ENCODE measurements at places on chromosomes 7 and 10. TPM values are rescaled to one million over a fixed set of nuclear protein-coding genes. Genes with fewer than 3 reads are reported as not detected.
A peak's percentile ranks its signal among the peaks of the same experiment; 100 is the strongest.

SPDYE1 gene
- total RNA-seq, result not detected

- H3K4me3 ChIP-seq, result no peak overlapping the region
- H3K27me3 ChIP-seq, result no peaks in the 10 kb centered on the region
- DNase-seq, result no peak
These were observed 71.8 kb downstream of the SEMA3A start for GRCh38 chr7:84122582-84123360.

GRCh38 chr10:43392748-43393147 is 16.2 kb downstream of the HNRNPF start:
- peaks cover 64% of the 10 kb centered on the region for H3K4me1 ChIP-seq
- no peak overlapping the region for H3K4me3 ChIP-seq

KLHDC10 gene
- total RNA-seq, result 14.3 TPM

DPYSL4 gene
- total RNA-seq, result 23.2 TPM

- no peak for DNase-seq
- peaks cover 2% of the 10 kb centered on the region for H3K36me3 ChIP-seq
- H3K4me1 ChIP-seq, result peaks cover 54% of the 10 kb centered on the region
- no peaks in the 10 kb centered on the region for H3K27me3 ChIP-seq
- H3K27ac ChIP-seq, result peak overlapping the region; percentile 81
- H3K4me3 ChIP-seq, result peak overlapping the region; percentile 49
These were observed 129.5 kb downstream of the MAD1L1 start for GRCh38 chr7:2103071-2103898.

MSMB gene
- total RNA-seq, result not detected

MYPN gene
- not detected for total RNA-seq

GIMAP1 gene
- total RNA-seq, result 9.3 TPM

C10orf95 gene
- total RNA-seq, result 0.20 TPM

TUBAL3 gene
- not detected for total RNA-seq

DNA sequence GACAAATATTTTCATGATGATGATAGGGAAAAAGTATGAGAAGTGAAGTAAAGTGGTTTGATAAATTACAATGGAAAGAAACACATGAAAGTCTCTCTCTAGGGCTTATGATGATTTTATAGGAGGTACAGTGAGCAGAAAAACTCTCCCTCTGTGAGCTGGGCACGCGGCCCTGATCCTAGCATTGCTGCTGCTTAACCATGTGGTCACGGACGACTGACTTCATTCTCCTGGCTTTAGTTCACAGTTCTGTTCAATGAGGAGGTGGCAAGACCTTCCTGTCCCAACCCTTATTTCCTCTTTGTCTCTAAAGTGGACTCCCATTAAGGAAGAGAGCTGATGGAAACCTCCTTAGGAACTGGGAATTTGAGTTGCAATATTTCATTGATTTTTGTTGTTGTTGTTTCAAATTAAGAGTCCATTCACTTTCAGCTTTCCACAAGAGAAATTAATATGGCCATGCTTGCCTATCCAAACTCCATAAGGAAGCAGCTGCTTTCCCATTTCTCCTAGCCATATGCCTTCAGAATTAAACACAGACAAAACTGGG is 8.2 kb upstream of the PON3 start:
- peaks cover 2% of the 10 kb centered on the region for H3K27me3 ChIP-seq
- H3K27ac ChIP-seq, result no peak overlapping the region
- no peaks in the 10 kb centered on the region for H3K4me1 ChIP-seq
- no peaks in the 10 kb centered on the region for H3K36me3 ChIP-seq
- no peak for DNase-seq
- H3K4me3 ChIP-seq, result no peak overlapping the region

- peaks cover 31% of the 10 kb centered on the region for H3K27me3 ChIP-seq
- H3K27ac ChIP-seq, result peak overlapping the region; percentile 79
These were observed 25.2 kb downstream of the NUP42 start for GRCh38 chr7:23207021-23207420.

DNA sequence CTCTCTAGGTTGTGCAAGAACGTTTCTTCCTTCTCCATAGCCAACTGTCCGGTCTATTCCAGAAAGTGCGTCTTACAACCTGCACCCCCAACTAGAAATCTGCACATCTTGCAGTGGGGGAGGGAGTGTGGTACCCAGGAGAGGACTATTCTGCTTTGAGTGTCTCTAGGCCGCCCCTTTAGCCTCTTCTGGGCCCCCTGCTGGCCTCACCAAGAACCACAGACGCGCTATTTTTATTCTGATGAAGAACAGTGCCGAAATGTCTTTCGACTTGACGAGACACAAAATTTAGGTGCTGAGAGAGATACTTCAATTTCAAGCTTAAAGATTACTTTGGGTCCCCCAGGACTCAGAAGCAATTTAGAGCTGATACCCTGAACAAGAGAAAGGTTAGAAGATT is 1.0 kb downstream of the CNPY1 start:
- DNase-seq, result no peak
- no peaks in the 10 kb centered on the region for H3K4me1 ChIP-seq
- H3K27me3 ChIP-seq, result peaks cover 3% of the 10 kb centered on the region
- no peaks in the 10 kb centered on the region for H3K36me3 ChIP-seq
- no peak overlapping the region for H3K27ac ChIP-seq

- no peaks in the 10 kb centered on the region for H3K27me3 ChIP-seq
- no peak overlapping the region for H3K27ac ChIP-seq
These were observed 29.1 kb upstream of the DMTF1 start for GRCh38 chr7:87123105-87123504.

DNA sequence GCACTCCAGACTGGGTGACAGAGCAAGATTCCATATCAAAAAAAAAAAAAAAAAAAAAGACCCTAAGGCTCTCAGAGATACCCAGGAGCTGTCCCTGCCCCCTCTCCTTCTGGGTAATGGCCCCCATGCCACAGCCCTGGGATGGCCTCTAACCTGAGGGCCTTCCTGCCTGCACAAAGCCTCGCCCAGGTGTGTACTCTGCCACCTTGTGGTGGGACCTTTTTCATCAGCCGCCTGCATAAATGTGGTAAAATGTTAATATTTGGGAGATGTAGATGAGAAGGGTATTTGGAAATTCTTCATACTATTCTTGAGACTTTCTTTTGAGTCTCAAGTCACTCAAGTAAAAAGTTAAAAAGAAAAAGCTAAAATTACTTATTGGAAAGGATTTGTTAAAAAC is 46.3 kb upstream of the RNF216 start:
- no peaks in the 10 kb centered on the region for H3K36me3 ChIP-seq
- peaks cover 26% of the 10 kb centered on the region for H3K4me1 ChIP-seq
- H3K27ac ChIP-seq, result no peak overlapping the region
- H3K27me3 ChIP-seq, result no peaks in the 10 kb centered on the region
- peak; percentile 71 for DNase-seq
- no peak overlapping the region for H3K4me3 ChIP-seq

- DNase-seq, result no peak
- H3K4me1 ChIP-seq, result no peaks in the 10 kb centered on the region
- peaks cover 2% of the 10 kb centered on the region for H3K27me3 ChIP-seq
- H3K36me3 ChIP-seq, result no peaks in the 10 kb centered on the region
- no peak overlapping the region for H3K4me3 ChIP-seq
These were observed 46.6 kb downstream of the CCDC3 start for GRCh38 chr10:12954866-12955265.

DNA sequence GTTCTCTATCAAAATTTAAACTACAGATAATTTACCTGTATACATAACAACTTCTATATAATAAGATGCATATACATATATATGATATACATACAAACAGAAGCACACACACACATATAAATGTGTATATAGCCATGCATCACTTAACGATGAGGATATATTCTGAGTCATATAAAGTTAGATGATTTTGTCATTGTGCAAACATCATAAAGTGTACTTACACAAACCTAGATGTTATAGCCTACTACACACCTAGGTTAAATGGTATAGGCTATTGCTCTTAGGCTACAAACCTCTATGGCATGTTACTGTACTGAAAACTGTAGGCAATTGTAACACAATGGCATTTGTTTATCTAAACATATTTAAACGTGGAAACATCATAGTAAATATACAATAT is 937.6 kb upstream of the KCND2 start:
- no peaks in the 10 kb centered on the region for H3K36me3 ChIP-seq
- no peak overlapping the region for H3K27ac ChIP-seq
- no peak for DNase-seq
- no peaks in the 10 kb centered on the region for H3K27me3 ChIP-seq
- H3K4me1 ChIP-seq, result no peaks in the 10 kb centered on the region

GRCh38 chr7:24869572-24869971 is 110.4 kb downstream of the OSBPL3 start:
- peaks cover 44% of the 10 kb centered on the region for H3K4me1 ChIP-seq
- no peak for DNase-seq
- no peaks in the 10 kb centered on the region for H3K27me3 ChIP-seq
- no peak overlapping the region for H3K27ac ChIP-seq
- no peak overlapping the region for H3K4me3 ChIP-seq

DNA sequence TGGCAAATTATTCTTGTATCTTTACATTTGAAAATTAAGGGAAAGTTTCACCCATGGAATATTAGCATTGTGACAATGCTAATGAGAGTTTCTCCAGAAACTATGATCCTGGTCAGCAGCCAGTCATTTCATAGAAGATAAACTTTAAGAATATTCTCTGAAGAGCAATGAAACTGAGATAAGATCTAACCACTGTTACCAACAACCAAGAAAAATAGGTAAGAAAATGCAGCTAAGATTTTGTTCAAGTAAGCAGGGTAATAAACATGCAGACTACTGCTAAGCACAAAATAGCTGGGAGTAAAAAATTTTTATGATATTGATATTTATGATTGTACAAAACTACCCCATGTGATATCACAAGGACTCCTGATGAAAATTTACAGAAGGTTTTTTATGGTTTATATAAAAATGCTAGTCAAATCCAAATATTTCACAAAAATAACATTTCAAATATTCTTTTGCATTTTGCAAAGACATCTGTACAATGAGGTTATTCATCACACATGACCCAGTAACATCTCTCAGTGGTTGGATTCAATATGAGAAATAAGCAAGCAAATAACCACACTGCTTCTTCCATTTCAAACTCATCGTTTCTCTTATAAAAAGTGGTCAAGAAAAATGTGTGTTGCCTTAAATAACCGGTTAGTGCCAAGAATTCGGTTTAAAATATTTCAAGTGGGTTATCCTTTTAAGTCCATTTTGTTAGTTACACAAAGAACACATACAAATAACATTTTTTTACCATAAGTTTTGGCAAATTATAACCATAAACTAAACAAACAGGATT is 251.6 kb downstream of the DIP2C start:
- no peak for DNase-seq
- H3K36me3 ChIP-seq, result no peaks in the 10 kb centered on the region
- no peak overlapping the region for H3K4me3 ChIP-seq
- no peaks in the 10 kb centered on the region for H3K27me3 ChIP-seq
- no peak overlapping the region for H3K27ac ChIP-seq
- peaks cover 27% of the 10 kb centered on the region for H3K4me1 ChIP-seq

SH2B2 gene
- total RNA-seq, result 7.1 TPM

DNA sequence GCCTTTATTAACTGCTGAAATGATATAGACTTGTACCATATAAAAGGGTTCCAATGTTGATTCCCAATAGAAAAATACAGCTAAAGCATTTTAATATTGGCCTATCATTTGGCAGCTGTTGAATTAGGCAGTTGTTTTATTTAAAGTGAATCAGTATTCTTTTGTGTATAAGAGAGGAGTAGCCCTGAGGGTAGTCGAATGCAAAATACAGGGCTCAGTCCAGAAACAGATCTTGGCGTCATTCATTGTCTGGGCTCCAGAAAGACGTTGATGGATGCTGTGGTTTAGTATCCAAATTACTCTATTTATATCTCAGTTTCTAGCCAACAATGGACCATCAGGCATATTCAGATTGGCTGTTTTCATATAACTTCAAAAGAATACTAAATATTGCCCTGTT is 193.6 kb downstream of the VTI1A start:
- no peak overlapping the region for H3K27ac ChIP-seq
- H3K4me1 ChIP-seq, result no peaks in the 10 kb centered on the region
- no peak for DNase-seq
- H3K4me3 ChIP-seq, result no peak overlapping the region
- H3K36me3 ChIP-seq, result no peaks in the 10 kb centered on the region

DNA sequence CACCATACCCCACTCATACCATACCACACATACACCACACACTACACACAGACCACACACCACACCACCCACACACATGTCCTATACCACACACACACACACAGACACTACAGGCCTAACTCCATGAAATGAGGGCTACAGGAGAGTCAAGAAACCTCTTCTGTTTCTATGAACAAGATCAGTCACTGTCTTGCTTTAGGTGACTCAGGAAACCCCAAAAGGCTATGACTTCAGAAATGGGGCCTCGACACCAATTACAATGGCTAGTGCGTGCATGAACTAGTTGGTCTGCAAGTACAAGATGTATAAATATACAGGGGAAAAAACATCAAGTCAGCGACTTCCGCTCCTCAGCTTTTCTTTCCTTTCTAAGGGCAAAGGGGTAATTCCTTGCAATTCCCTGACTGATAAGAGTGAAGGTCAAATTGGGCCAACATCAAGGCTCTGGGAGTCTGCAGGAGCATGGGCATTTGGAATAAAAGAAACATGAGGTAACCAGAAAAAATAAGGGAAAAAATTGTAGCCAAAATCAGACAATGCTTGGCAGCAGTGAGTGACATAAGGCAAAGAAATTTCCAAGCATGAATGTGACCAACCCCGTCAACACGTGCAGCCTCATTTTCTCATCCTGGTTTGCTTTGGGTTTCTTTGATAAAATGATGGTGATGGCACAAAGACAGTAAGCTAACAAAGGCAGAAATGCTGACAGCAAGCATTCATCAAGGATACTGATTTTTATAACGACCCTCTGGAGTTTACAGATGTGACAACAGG is 1.5 kb downstream of the PKD1L1 start:
- H3K36me3 ChIP-seq, result no peaks in the 10 kb centered on the region
- H3K27ac ChIP-seq, result no peak overlapping the region
- no peaks in the 10 kb centered on the region for H3K4me1 ChIP-seq
- H3K27me3 ChIP-seq, result no peaks in the 10 kb centered on the region
- no peak overlapping the region for H3K4me3 ChIP-seq
- no peak for DNase-seq
